ENCODE measurements at places on chromosomes 16 and 17.

GRCh38 chr16:12815361-12815760 is 11.7 kb upstream of the CPPED1 start:
- DNase-seq, result no peak

GRCh38 chr17:65143889-65144604 is 6.9 kb downstream of the RGS9 start:
- no peak for DNase-seq

DNA sequence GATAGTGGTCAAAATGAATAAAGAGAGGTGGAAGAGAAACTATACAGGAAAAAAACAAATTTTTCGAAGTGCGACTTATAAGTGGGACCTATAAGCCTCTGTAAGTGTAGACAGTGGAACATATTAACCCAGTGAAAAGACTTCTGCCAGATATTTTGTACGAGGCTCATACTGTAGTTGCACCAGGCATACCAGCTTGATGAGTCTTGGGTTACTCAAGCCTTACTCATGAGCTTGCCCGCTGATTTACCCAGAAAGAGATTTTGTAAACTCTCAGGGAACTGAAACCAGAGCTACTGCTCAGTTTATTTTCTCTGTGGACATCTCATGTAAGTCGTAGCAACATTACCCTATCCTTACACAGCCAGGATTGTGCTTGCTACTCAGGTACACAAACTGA is 708.0 kb upstream of the SOX9 start:
- no peak for DNase-seq

- DNase-seq, result no peak
These were observed 3.6 kb downstream of the C17orf58 start for GRCh38 chr17:67992548-67993152.

DNA sequence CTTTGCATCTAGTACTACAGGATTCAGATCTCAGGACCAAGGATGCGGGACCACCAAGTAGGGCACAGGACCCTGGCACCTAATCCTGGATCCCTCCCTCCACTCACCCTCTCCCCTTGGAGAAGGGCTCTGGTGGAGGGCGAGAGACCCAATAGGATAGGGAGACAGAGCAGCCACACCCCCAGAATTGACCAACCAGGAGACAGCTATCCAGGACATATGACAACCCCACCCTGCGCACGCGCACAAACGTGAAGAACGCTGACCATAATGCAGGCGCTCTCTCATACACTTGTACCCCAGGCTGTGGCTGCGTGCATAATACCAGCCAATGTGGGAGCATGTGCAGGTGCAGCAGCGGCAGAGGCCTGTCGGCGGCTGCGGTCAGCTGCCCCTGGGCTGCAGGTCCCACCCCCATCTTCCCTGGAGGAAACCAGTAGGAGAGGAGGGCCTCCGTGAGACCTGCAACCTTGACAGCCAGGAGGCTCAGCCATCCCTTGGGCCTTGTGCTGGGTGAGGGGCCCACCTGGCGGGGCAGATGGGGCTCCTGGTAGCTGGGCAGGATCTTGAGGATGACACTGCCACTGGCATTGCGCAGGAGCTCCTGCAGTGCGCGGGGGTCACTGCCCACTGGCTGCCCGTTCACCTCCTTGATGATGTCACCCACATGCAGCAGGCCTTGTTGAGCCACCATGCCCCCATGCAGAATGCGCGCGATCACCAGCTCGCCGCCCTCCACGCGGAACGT is 25.4 kb downstream of the MPP2 start:
- no peak for DNase-seq

DNA sequence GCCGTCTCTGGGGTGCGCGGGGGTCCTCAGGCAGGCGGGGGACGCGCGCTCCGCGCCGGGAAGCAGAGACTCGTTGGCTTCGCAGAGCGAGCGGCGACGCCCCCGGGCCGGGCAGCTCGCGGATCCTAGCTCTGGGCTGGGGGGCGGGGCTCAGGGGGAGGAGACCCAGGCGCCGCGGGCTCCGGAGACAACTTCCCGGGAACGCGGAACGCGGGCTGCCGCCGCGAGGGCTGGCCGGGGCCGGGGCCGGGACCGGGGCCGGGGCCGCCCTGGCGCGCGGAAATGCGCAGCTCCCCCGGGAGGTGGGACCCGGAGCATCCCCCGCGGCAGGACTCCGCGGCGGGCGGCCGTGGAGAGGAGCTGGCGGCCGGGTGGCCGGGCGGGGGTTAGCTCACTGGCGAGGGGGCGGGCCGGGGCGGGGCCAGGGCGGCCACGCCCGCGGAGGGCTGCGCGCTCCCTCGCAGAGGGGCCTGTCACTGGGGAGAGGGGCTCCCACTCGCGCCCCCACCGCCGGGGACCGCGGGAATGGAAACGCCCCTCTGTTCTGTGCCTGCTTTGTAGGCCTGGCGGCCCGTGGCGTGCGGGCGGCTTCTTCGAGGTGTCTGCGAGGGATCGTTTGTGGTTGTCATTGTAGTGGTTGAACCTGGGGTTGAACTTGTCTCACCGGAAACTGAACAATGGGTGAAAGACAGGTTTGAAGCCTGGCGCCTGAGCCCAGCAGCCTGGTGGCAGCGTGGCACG is at the start of gene GAS7:
Gene GAS7 (minus strand): TSS at position 98 of the 741 bp plus-strand sequence.
- no peak for DNase-seq

DNA sequence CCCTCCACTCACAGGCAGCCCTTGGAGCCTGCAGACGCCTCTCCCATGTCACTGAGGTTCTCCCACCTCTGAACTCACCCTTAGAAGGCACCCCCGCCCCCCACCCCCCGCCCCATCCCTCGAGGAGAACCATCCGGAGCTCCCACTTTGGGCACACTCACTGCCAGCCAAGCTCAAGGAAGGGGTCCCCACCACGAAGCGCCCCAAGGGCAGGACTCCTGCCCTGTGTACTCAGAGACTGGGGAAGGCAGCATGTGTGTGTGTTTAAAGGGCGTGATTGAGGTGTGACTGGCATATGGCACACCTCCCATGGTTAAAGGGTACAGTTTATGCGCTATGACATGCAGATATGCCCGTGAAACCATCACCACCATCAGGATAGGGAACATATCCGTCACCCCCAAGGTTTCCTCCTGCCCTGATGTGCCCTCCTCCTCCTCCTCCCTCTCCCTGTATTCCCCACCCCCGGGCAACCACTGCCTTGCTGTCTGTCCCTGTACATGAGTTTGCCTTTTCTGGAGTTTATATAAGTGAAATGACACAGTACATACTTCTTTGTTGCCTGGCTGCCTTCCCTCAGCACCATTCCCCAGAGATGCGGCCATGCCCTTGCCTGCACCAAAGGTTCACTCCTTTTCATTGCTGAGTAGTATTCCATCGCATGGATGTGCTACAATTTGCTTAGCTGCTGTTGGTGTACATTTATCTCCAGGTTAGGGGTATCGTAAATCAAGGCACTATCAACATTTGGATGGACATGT is 14.0 kb upstream of the RBFOX3 start:
- no peak for DNase-seq

DNA sequence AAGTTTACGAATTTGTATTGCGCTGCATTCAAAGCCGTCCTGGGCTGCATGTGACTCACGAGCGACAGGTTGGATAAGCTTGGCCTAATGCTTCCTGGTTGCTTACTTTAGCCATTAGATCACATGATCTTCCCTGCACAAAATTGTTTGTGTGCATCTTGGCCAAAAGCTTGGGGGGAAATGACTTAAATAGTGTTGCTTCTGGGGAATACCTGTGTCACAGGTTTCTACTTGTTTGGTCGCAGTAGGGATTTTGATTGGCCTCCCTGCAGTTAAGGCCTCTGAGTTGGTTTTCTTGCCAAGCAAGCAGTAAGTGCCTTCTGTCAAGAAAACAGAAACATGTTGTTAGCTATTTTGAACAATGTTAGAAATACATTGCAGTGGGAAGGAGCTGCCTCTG is 39.6 kb upstream of the DUSP14 start:
- no peak for DNase-seq

DNA sequence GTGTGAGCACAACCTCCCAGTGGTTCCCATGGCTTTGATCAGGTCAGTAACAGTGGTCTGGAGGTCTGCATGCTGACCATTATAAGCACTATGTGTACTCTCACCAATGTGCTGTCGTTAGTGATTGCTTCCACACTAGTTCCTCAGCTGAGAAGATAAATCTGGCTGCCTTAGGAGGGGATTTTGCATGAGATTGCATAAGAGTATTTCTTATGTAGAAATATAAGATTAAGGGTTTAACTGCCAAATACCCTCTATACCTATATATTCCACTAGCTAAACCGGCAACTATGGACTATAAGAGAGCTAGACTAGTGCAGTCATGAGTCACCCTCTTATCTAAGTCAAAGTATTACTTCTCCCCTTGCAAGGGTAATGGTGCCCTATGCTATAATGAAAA is 580.2 kb downstream of the CDH11 start:
- DNase-seq, result no peak

GRCh38 chr17:77416105-77416713 is 275.4 kb downstream of the SEC14L1 start:
- DNase-seq, result no peak

All from T-helper 9 cell (primary cell).